Amniotic epithelial cell (primary cell): ENCODE measurements at places on chromosomes 16 and 17.

DNA sequence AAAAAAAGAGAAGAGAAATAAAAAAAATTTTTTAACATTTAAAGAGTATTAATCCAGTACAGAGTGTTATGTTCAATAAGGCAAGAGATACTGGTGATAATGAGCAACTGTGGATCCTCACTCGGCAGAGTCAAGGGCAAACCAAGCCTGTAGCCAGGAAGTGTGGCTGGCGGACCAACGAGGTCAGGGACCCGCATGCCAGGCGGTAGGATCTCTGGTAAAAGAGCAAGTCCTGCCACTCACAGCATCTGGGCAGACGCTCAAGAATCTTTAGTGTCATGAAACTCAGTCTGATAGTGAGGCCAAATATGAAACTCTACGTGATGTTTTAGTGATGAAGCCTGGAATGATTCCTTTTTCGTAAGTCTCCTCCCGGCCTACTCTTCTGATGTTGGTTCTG, 8.3 kb upstream of the GEMIN4 start:
- DNase-seq, result no peak

- DNase-seq, result no peak
Measured at GRCh38 chr16:57865746-57866528, 63.6 kb upstream of the KIFC3 start.

GRCh38 chr17:17127730-17128291, 78.3 kb downstream of the PLD6 start:
- no peak for DNase-seq

GRCh38 chr16:79751471-79752184, 151.1 kb upstream of the MAF start:
- DNase-seq, result no peak

DNA sequence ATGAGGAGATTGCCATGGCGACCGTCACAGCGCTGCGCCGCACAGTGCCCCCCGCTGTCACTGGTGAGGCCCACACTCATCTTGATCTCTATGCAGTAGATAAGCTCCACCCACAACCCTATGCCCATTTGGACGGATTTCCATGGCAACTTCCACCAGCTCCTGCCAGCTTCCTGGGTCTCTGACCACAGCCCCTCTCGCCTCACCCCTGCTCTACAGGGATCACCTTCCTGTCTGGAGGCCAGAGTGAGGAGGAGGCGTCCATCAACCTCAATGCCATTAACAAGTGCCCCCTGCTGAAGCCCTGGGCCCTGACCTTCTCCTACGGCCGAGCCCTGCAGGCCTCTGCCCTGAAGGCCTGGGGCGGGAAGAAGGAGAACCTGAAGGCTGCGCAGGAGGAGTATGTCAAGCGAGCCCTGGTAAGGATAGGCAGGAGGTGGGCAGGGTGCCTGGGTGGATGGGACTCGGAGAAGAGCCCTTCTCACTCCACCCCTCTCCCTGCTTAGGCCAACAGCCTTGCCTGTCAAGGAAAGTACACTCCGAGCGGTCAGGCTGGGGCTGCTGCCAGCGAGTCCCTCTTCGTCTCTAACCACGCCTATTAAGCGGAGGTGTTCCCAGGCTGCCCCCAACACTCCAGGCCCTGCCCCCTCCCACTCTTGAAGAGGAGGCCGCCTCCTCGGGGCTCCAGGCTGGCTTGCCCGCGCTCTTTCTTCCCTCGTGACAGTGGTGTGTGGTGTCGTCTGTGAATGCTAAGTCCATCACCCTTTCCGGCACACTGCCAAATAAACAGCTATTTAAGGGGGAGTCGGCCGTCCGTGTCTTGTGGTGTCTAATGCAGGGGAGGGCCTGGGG, 4.3 kb downstream of the ALDOA start:
- DNase-seq, result no peak

- no peak for DNase-seq
Measured at GRCh38 chr17:67439269-67439668, 62.2 kb downstream of the PITPNC1 start.

DNA sequence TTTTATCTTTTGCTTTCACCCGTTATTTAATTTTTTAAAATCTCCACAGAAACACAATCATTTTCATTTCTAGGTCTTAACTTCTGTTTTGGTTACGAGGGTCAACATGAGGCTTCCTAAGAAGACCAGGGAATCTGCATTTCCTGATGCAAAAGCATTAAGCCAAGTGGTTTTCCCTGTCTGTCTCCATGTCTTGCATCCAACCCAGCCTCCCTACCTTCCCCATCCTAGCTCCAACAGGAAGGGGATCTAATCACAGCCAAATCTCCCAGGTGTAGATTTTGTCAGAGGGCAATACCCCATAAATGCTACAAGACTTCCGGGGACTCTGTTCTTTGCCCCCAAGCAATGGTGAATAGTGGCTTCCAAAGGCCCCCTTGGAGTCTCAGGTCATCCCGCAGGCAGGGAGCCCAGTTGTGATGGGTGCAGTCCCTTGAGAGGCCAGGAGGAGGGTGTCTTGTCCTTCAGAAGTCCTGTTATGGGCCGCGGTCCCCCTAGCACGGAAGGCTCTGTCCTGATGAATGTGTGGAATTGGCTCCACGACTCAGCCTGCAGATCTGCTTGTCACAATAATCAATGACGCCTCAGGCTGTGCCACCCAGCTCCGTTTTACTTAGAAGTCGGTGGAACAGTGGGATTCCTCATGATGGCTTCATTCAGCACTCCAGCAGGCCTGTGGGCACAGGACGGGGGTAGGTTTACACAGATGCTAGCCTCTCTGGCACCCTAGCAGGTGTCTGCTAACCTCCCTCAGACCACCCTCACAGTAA, 141.1 kb downstream of the RGS9 start:
- peak; percentile 52 for DNase-seq

GRCh38 chr17:68085771-68086381, 50.3 kb downstream of the KPNA2 start:
- DNase-seq, result no peak

GRCh38 chr16:74841469-74841868, 66.8 kb upstream of the FA2H start:
- DNase-seq, result no peak

DNA sequence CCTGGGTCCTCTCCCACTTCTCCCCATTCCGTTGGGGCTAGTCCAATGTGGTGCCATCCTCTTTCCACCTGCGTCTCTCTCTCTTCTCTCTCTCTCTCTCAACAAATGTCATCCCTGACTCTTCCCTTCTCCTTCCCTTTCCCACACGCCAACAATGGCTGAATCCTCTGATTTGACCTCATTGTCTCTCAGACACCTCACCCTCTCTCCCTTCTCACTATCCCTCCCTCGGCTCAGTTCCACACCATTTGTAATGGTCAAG, 628 bp upstream of the ZNF18 start:
- no peak for DNase-seq

GRCh38 chr17:3827124-3827773, 18.8 kb downstream of the NCBP3 start:
- DNase-seq, result peak; percentile 73

- no peak for DNase-seq
Measured at GRCh38 chr16:67555795-67556212, 6.5 kb upstream of the CTCF start.

GRCh38 chr17:77897741-77898301, 60.7 kb upstream of the TNRC6C start:
- no peak for DNase-seq

DNA sequence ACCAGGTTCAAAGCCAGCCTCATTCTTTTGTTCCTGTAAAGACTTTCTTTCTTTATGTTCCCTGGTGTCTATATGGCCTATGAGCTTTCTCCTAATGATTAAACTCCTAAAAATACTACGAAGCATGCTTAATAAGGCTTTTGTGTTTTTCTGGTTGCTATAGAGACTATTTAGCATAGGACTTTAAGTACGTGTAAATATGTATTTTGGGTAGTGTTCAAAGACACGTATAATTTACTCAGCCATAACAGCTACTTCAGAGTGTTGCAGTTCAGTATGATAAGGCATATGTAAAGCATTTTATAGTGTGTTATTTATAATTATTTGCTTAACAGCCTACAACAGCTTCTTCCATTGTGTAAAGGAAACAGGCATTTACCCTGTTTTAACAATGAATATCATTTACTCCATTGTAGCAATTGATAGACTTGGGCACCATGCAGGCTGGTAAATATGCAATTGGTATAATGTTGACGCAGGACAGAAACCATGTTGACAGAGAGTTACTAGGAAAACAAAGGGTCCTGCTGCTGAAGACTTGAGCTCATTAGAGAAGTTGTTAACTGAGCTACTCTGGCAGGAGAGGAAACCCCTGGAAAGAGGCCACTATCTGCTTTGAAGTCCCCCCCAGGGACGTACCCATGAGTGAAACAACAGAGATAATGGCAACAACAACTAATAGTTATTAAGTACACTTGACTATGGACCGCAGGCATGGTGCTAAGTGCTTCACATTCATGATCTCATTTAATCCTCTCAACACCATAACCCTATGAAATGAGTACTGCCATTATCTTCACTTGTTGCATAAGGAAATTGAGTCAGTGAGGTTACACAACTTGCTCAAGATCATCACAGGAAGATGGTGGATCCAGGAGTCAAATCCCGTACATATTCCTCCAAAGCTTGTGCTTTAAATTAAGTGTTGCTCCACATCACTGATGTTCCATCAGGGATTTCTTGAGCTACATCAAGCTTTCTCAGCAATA, 342.2 kb upstream of the DYNLRB2 start:
- peak; percentile 76 for DNase-seq

DNA sequence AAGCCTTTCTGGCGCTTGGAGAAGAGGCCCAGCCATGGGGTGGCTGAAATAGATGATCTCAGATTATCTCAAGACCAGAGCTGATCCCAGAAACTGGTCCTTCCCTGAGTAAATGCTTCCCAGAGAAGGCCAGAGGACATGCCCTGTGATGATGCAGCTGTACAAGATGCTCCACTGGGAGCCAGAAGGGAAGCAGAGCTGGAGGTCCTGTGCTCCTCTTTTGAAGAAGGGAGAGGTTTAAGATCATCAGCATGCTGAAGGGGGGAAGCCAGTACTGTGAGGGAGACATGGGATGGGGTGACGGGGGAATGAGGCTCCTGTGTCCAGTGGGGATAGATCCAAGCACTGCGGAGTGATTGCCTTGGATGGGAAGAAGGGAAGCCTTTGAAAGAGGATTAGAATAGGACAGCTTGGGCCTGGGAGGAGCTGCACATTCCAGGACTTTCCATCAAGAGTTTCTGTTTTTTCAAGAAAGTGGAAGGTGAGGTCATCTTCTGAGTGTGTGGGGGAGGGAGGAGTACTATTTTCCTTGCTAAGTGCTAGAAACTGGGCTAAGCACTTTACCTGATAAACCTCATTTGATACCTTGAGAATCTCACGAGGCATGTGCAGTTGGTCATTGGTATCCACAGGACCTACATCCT, 16.4 kb upstream of the ALOX15B start:
- peak; percentile 74 for DNase-seq

DNA sequence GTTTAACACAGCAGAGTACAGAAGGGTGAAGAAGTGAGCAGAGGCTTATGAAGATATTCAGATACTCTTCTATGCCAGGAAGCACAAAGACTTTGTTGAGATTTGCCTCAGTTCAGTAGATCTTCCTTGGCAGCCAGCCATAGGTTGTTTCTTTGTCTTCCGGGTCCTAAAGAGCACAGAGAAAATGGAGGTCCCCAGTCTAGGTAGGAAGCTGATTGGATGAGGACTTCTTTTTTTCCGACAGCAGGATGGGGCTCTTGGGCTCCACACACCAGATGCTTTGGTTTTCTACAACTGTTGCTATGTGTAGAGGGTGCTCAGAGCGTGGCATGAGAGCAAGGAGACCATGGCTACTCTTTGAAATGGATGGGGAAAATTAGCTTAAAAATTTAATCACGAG, 8.3 kb upstream of the CDC6 start:
- DNase-seq, result no peak

DNA sequence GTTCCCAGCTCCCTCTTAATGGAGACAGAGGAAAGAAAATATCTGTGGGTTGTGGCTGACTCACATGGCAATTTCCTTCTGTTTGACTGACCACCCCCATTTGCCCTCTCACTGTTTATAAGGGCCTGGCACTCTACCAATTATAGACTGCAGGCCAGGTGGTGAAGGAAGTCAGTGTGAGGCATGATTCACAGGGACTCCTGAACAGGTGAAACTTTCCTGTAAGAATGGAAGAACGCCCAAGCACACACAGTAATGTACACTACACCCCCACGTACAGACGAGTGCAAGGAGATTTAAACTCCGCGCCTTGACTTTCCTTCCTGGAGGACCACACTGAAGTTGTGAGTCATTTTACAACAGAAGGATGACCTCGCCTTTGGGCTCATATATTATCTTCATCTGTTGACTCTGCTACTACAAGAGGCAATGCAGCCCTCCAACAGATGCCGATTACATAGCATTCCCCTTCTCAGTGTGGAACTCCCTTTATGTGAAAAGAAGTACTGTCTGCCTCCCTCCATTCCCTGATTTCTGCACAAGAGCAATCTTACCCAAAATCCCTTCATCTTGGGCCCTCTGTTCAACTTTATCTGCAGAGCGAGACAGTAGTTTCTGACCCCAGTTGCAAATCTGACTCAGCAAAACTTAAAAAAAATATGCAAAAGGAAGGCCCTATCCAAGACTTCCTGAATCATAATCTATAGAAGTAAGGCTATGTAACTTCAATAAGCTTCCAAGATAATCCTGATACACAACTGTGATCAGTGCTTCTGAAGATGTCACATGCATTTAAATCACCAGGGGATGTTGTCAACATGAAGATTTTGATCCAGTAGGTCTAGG, 163.6 kb downstream of the SHISA6 start:
- no peak for DNase-seq

- peak; percentile 51 for DNase-seq
Measured at GRCh38 chr16:21708533-21709115, 44.9 kb downstream of the OTOA start.

GRCh38 chr16:8727857-8728618, 53.6 kb downstream of the ABAT start:
- no peak for DNase-seq

- DNase-seq, result no peak
Measured at GRCh38 chr17:7383742-7384488, 3.0 kb downstream of the TNK1 start.

DNA sequence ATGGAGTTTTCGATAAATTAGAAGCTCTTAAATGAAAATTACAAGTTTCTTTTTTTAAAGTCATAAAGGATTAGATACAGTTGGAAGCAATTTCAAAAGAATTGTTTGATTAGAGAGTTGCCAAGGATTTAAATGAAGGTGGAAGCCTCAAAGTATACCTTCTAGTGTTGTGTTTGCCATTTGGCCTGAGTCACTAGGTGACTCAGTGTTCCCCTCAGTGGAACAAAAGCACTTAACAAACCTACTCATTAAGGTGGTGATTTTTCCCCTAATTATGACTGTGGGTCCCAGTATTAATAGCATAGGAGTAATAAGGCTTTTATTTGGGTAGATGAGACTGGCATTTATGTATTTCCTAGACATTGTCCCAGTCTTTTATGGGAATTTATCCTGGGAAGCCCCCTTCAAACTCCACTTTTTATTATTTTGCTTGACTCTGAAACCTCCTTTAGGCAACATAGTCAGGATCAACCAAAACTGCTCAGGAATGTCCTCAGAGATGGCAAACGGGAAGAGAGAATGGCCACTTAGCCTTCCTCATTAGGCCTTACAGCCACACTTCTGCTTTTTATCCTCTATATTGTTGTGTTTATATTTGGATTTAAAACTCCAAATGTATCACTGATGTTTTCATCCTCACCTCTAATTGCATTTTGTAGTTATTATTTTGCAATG, 161.0 kb downstream of the FTO start:
- peak; percentile 40 for DNase-seq
